ENCODE measurements at places on chromosomes 5 and 9.

- peak; percentile 47 for DNase-seq
- no peaks in the 10 kb centered on the region for H3K27me3 ChIP-seq
- 0 out of 2 replicates have a peak, but pooled peaks cover 7% of the 10 kb centered on the region for H3K4me1 ChIP-seq
- H3K27ac ChIP-seq: peak overlapping the region; percentile 72
- H3K36me3 ChIP-seq: no peaks in the 10 kb centered on the region
- H3K4me3 ChIP-seq: peak overlapping the region; percentile 64
Observed at GRCh38 chr9:94586814-94587213, 6.8 kb downstream of the FBP2 start.

- DNase-seq: no peak
- H3K36me3 ChIP-seq: no peaks in the 10 kb centered on the region
- H3K4me3 ChIP-seq: no peak overlapping the region
- H3K4me1 ChIP-seq: no peaks in the 10 kb centered on the region
Observed at GRCh38 chr9:114004221-114004716, 73.8 kb downstream of the AMBP start.

GRCh38 chr9:114685951-114686350 lies 4.0 kb upstream of the TEX48 start:
- H3K4me1 ChIP-seq: peaks cover 5% of the 10 kb centered on the region
- no peak overlapping the region for H3K4me3 ChIP-seq
- no peak for DNase-seq
- no peak overlapping the region for H3K27ac ChIP-seq

DNA sequence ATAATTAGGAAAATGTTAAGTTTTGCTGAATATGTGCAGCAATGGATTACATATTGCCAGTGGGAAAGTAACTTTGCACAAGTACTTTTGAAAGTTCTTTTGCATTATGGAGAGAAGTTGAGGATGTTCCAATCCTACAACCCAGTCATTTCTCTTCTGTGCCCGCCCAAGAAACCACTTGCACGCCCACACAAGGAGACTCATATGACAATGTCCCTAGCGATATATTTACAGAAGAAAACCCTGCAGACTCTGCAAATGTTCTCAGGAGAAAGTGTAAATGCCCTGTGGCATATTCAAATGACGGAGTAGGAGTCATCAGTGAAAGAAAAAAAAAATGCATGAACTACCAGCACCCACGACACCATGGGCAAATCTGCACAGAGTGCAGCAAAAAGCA lies 356.5 kb downstream of the CTNND2 start:
- H3K27me3 ChIP-seq: no peaks in the 10 kb centered on the region
- no peak overlapping the region for H3K27ac ChIP-seq
- DNase-seq: no peak

DNA sequence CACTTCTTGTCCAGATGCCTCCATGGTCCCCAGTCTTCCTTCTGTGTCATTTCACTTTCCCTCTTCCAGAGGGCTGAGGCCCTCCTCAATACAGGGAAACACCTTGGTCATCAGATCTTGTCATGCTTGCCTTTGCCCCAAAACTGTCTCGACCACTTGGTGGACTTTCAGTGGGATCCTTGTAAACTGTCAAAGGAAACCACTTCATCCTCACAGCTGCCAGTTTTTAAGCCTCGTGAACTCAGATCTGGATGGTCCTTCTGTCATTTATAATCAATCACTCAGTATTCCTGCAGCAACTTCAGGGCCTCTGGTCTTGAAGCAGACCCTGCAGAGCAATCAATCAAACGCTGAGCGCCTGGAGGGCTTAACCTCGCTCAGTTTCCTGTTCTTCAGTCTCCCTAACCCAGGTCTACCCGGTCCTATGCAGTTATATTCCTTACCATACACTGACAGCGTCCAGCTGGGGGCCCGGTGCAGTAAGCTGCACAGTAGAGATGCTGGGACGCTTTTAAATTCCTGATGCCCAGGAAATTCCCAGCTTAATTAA lies 74.6 kb downstream of the GOLPH3 start:
- no peaks in the 10 kb centered on the region for H3K4me1 ChIP-seq
- no peaks in the 10 kb centered on the region for H3K27me3 ChIP-seq
- H3K27ac ChIP-seq: no peak overlapping the region
- H3K4me3 ChIP-seq: no peak overlapping the region
